PC-9 (cell line): ENCODE measurements at places on chromosomes 3 and 15. TPM values are rescaled to one million over a fixed set of nuclear protein-coding genes. Genes with fewer than 3 reads are reported as not detected.

GRCh38 chr15:69562564-69562963, 109.9 kb downstream of the RPLP1 start:
- no peak for DNase-seq

The LSAMP gene
- not detected in 2 replicates for total RNA-seq

The HYKK gene
- total RNA-seq = 5.6 and 6.9 TPM in 2 replicates

The JMJD7 gene
- 6.5 and 11.7 TPM in 2 replicates for total RNA-seq

DNA sequence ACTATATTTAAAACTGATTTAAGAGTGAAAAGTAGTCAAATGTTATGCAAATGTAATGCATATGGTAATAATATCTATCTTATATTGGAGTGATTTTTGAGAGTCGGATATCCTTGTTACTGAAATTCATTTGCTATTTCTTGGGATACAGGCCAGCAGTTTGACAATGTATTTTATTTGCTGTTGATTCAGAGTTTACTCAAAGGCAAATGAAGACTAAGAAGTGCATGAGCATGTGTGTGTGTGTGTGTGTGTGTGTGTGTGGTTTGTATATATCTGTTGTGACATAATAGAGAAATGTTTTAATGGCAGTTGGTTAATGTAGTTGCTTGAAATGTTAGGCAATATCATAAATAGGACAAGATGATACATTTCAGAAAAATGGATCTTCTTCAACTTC, 39.0 kb downstream of the UNC13C start:
- no peak for DNase-seq

The CCDC33 gene
- total RNA-seq = 7.5 and 15.4 TPM in 2 replicates

GRCh38 chr15:77160562-77161478, 89.9 kb upstream of the TSPAN3 start:
- DNase-seq = peak; percentile 41

GRCh38 chr3:5140230-5140621, 18.1 kb downstream of the ARL8B start:
- no peak for DNase-seq

DNA sequence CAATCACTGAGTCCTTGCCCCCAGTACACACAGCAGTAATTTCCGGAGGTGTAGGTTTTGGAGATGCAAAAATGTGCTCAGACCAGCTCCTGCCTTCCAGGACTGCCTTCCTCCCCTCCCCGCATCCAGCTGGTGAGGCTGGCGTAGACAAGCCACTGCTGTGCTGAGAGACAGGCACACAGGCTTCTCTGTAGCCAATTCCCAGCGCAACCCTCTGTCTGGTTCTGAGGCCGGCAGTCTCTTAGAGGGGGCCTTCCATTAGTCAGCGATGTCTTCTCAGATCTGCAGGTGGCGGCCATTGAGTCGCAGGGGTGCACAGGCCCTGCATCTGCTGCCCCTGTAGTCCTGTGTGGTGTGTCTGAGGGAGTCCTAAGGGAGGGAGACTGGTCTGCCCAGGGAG, 114.4 kb downstream of the DNAJB8 start:
- DNase-seq = no peak

The CCR9 gene
- not detected in 2 replicates for total RNA-seq

DNA sequence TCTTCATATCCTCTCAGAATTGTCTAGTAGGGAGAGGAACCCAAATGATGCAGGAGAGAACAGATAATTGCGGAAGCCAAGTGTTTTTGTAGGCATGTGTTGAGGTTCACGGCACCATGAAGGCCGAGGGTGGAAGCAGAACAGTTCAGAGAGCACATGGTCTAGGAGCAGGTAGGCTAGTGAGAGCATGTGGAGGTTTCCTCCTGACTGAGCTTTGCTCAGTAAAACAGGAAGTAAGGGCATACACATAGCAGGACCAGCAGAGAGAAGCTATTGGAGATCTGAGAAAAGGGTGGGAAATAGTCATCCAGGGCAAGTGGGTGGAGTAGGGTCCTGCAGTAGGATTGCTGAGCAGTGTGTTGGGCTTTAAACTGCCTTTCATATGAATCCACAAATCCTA, 491.1 kb downstream of the FHIT start:
- no peak for DNase-seq

DNA sequence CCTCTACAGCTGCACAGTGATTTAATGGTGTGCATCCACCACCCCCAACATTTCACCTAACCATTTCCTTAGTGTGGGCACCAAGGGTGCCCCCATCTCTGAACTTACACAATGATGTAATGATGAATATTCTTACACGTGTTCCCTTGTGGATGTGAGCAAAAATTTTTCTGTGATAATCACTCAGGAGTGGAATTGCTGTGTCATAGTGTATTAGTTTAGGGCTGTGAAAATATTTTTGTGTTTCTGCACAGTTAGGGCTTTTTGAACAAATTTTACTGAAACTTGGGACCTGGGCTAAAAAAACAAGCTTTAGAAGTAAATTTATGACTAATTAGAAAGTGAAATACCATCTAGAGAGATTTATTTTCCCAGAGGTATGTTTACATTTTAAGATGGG, 134.5 kb upstream of the CCNL1 start:
- DNase-seq = no peak

GRCh38 chr3:71252466-71252865, 331.1 kb downstream of the FOXP1 start:
- DNase-seq = no peak

DNA sequence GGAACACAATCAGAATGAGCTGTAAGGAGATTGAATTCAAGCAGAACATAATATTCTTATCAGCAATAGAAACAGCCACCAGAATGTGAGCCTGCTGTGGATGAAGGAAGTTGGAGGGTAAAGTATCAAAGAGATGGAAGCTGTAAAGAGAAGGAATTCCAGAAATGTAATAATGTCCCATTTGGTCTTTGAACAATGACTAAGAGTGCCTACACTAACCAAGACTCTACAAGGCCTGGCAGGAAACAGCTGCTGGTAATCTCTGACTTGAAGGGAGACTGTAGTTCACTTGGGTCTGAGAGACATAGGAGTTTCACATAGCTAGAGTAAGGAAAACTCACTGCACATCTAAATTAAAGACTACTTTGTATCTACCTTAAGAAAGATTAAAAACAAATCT, 1176.0 kb upstream of the ALCAM start:
- no peak for DNase-seq

DNA sequence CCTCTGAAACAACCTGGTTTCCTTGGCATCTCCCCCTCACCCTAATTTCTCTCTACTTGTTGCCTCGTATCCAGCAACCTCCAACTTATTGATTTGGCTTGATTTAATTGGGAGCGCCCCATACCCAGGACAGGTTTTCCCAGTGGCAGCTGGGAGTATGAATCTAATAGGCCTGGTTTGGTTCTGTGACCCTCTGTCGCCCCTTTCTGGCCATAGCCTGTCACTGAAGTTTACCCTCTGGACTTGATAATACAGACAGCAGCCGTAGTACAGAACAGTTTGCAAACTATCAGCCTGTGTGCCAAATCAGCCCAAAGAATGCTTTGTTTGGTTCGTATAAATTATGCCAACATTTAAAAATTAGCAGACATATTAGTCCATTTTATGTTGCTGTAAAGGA, 525.1 kb upstream of the GOLIM4 start:
- no peak for DNase-seq

GRCh38 chr3:5022187-5022965, 43.1 kb downstream of the BHLHE40 start:
- DNase-seq = no peak

DNA sequence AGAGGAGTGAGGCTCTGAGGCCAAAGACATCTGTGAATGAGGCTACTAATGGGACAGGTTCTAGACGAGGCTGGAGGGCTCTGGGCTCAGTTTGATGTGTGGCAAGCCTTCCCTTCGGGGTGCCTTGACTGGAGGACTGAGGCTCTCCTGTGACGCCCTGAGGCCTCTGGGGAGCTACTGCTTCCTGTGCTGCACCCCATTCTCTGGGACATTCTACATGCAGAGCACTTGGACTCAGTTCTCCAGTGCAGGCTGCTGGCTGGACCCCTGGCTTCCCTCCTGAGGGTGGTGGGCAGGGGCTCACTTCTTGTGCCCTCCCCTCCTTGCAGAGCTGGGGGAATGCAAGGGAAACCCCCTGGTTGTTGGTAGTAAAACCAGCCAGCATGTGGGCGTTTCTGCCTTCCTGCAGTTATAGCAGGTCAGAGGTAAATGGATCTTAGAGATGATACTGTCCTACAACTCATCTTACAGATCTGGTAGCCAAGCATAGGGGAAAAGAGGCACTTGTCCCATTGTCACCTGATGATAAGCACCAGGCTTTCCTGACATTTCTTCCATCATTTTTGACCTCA, 133.3 kb downstream of the CHDH start:
- no peak for DNase-seq

GRCh38 chr3:6736836-6737629, 123.9 kb upstream of the GRM7 start:
- no peak for DNase-seq

The TIMP4 gene
- total RNA-seq = 15.5 and 19.0 TPM in 2 replicates

The CPA3 gene
- not detected in 2 replicates for total RNA-seq

The SLC9C1 gene
- not detected in 2 replicates for total RNA-seq

- DNase-seq = no peak
These were observed 1126.8 kb downstream of the SI start for GRCh38 chr3:163951397-163951987.

GRCh38 chr15:90189781-90190467, 11.2 kb upstream of the SEMA4B start:
- DNase-seq = no peak

The NR2E3 gene
- 1.5 and 2.1 TPM in 2 replicates for total RNA-seq

DNA sequence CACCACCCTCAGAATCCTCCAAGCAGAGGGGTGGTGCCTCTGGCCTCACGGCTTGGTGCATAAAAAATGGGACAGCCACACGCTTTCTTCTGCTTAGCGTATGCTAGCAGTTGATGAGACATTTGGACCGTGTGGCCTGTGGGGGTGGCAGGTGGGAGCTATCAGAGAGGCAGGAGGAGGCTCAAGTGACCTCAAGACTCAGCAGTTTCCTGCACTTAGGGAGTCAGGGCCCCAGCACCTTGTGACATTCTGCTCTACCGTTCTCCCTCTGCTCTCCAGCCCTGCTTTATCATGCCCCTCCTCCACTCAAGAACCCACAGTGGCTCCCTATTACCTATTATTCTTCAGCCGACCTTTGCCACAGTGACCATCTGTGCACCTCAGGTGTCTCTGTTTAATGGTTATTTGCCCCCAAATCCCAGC, 41.0 kb upstream of the CGNL1 start:
- no peak for DNase-seq

GRCh38 chr3:33879540-33879939, 81.1 kb downstream of the PDCD6IP start:
- no peak for DNase-seq

The PLA2G4D gene
- 0.90 and 1.4 TPM in 2 replicates for total RNA-seq

- DNase-seq = no peak
These were observed at the start of gene OCA2 for GRCh38 chr15:28098766-28099554. Gene OCA2, minus strand, starts transcription at chr15:28099315. Its CDS starts 17,441 bp downstream, at chr15:28081874.

DNA sequence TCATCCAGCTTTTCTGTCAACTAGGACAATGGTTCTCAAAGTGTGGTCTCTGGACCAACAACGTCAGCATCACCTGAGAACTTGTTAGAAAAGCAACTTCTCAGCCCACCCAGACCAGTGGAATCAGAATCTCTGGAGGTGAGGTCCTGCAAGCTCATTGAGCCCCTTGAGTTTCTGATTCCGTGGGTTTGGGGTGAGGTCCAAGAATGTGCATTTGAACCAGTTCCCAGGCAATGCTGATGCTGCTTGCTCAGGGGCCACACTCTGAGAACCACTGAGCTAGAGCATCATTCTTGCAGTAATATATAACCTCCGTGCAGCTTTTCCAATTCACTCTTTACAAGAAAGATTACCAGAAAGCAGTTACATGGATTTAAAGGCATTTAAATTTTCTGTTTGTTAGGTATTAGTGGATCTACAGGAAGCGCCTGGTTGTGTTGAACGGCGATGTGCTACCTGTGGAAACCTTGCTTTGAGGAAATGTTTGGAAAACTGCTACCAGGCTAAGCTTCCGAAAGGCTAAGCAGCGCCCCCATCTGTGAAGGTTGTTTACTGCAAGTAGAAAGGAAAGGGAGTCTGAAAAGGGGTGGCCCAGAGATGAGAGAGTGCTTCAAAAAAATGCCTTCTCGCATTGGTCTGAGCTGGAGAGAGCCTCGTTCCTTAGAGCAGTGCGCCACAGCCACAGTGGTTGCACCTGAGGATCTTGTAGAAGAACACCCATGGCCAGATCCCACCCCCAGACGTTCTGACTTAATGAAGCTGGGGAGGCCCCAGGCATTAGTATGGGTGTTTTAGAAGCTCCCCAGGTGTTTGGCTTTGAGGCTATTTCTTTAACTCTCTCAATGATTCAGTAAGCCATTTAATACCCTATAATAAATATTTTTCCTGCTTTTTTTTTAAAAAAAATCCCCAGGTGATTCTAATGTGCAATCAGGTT, 50.0 kb downstream of the RLBP1 start:
- DNase-seq = peak; percentile 43

- no peak for DNase-seq
These were observed 883 bp downstream of the CFAP92 start for GRCh38 chr3:128992926-128993460.

DNA sequence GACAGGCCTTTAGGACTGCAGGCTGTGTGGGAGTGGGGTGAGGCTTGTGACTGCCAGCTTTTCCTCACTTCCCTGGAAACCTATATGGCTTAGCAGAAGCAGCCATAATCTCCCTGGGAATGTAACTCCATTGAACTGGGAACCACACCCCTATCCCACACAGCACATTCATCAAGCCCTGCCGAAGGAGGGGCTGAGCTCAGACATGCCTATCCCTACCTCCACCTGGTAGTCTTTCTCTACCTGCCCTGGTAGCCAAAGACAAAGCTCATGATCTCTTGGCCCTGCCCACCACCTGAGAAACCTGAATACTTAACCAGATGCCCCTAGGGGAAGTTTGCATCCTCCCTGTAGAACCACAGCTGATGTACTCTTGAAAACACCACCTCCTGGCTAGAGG, 219.8 kb downstream of the UNC13C start:
- DNase-seq = no peak

- DNase-seq = no peak
These were observed 98.7 kb upstream of the STRIT1 start for GRCh38 chr3:155392138-155392537.

The PIAS1 gene
- total RNA-seq = 42.2 and 42.5 TPM in 2 replicates
